ENCODE measurements at places on chromosomes 7 and 10. TPM values are rescaled to one million over a fixed set of nuclear protein-coding genes. Genes with fewer than 3 reads are reported as not detected.

The IGFBP1 gene
- total RNA-seq, result not detected

The IRF5 gene
- 1.6 TPM for total RNA-seq

The PNLIPRP3 gene
- not detected for total RNA-seq

The OR2A42 gene
- not detected for total RNA-seq

The DRGX gene
- not detected for total RNA-seq

The SAP25 gene
- not detected for total RNA-seq

The MOGAT3 gene
- total RNA-seq, result not detected

The GIMAP6 gene
- total RNA-seq, result 10.3 TPM

The NKX6-2 gene
- total RNA-seq, result not detected

The RAB19 gene
- not detected for total RNA-seq

The GRM3 gene
- not detected for total RNA-seq

GRCh38 chr10:81570878-81571794 is 303.9 kb upstream of the NRG3 start:
- no peak overlapping the region for H3K4me3 ChIP-seq
- no peaks in the 10 kb centered on the region for H3K27me3 ChIP-seq
- no peaks in the 10 kb centered on the region for H3K4me1 ChIP-seq
- DNase-seq, result no peak
- H3K27ac ChIP-seq, result no peak overlapping the region

DNA sequence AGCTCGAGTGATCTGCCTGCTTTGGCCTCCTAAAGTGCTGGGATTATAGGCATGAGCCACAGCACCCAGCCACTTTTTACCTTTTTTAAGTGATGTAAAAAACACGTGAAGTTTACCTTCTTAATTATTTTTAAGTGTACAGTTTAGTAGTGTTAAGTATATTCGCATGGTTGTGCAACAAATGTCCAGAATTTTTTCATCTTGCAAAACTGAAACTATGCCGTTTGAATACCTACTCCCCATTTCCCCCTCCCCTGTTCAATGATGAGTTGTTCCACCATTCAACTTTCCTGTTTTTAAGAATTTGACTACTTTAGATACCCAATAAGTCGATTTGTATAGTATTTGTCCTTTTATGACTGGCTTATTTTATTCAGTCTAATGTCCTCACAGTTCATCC is 10.9 kb downstream of the NRBF2 start:
- no peak for DNase-seq
- H3K27me3 ChIP-seq, result no peaks in the 10 kb centered on the region
- peaks cover 49% of the 10 kb centered on the region for H3K4me1 ChIP-seq
- H3K27ac ChIP-seq, result no peak overlapping the region
- H3K4me3 ChIP-seq, result no peak overlapping the region

GRCh38 chr7:95097291-95097690 is 189.9 kb downstream of the PPP1R9A start:
- no peak overlapping the region for H3K4me3 ChIP-seq
- DNase-seq, result no peak
- H3K27ac ChIP-seq, result no peak overlapping the region
- peaks cover 5% of the 10 kb centered on the region for H3K4me1 ChIP-seq
- no peaks in the 10 kb centered on the region for H3K27me3 ChIP-seq
- H3K36me3 ChIP-seq, result no peaks in the 10 kb centered on the region

DNA sequence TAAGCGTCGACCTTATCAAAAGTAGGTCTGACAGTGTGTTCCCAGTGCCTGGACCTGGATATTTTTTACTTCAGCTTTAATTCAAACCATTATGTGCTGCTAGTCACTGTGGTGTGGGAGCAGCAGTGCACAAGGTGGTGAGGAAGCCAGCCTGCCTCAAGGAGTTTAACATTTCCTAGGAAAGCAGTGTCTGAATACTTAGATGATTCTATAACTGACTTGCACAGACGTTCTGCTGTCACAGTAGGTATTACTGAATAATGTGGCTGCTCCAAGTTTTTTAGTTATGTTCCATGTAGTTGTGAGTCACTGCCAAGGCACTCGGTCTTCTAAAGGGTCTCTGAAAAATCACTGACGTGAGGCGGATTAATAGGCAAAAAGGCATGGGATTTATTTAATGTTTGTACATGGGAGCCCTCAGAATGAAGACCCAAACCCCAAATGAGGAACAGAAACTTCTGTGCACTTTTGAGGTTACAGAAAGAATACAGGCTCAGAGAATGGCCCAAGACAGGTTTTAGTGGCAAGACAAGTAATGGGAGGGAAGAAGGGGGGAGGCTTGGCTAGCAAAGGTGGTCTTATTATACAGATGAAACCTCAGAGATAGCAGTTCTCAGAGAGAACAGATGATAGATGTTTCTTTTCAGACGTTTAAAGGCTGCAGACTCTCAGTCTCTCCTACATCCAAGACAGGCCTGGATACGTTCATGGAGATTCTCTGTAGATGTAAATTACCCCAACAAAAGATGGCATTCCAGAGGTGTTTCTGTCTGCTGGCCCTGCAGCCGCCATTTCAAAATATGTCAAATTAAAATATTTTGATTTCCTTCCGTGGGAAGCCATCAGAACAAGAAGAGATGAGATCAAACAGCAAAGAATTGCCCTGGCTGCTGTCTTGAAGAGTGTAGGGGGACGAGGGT is 209.3 kb downstream of the SDK1 start:
- DNase-seq, result no peak
- H3K4me1 ChIP-seq, result no peaks in the 10 kb centered on the region
- H3K27me3 ChIP-seq, result no peaks in the 10 kb centered on the region
- no peak overlapping the region for H3K4me3 ChIP-seq

GRCh38 chr10:33355274-33355673 is 20.8 kb upstream of the NRP1 start:
- no peaks in the 10 kb centered on the region for H3K4me1 ChIP-seq
- no peak overlapping the region for H3K27ac ChIP-seq
- H3K27me3 ChIP-seq, result no peaks in the 10 kb centered on the region
- H3K36me3 ChIP-seq, result no peaks in the 10 kb centered on the region

DNA sequence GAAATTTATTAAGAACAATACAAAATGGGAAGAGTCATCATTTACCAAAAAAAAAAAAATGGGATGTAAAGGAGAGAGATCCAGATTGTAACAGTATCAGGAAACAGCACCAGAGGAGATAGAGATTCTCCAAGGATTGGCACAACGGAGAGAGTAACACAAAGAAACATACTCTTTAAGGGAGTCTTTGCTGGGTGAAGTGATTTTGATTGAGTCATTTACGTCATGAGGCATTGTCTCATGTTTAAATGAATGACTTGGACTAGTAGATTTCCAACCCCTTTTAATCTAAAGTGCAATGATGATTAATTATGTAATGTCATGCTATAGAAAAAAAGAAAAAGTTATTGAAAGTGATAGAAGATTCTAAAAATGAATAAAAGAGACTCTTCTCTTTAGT is 68.8 kb downstream of the ITGB8 start:
- DNase-seq, result no peak
- no peak overlapping the region for H3K4me3 ChIP-seq
- no peaks in the 10 kb centered on the region for H3K4me1 ChIP-seq
- no peaks in the 10 kb centered on the region for H3K27me3 ChIP-seq
- no peak overlapping the region for H3K27ac ChIP-seq

DNA sequence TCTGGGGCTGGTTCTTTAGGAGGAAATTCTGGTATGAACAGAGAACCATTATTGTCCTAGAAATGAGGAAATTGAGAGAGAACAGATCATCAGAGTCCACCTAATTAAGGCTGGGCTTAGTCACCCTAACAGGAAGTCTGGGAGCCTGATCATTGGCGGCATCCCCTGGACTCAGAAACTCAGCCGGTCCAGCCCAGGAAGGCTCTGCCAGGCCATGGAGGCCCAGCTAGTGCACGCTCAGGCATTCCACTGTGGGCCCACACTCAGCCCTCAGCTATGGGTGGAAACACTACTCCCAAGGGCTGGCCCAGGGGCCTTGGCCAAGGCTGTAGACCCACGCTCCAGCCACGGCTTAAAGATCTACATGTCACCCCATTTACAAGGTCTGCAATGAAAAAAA is 109.2 kb downstream of the PTPN20 start:
- no peaks in the 10 kb centered on the region for H3K4me1 ChIP-seq
- H3K4me3 ChIP-seq, result no peak overlapping the region
- no peaks in the 10 kb centered on the region for H3K27me3 ChIP-seq
- H3K27ac ChIP-seq, result no peak overlapping the region
- no peaks in the 10 kb centered on the region for H3K36me3 ChIP-seq

GRCh38 chr10:6977398-6978186 is 397.5 kb upstream of the PRKCQ start:
- no peaks in the 10 kb centered on the region for H3K4me1 ChIP-seq
- H3K27me3 ChIP-seq, result no peaks in the 10 kb centered on the region
- H3K4me3 ChIP-seq, result no peak overlapping the region
- H3K27ac ChIP-seq, result no peak overlapping the region
- H3K36me3 ChIP-seq, result no peaks in the 10 kb centered on the region

- H3K4me3 ChIP-seq, result no peak overlapping the region
- no peaks in the 10 kb centered on the region for H3K36me3 ChIP-seq
- no peaks in the 10 kb centered on the region for H3K27me3 ChIP-seq
- no peaks in the 10 kb centered on the region for H3K4me1 ChIP-seq
Observed at GRCh38 chr7:77991656-77992055, 193.1 kb downstream of the PHTF2 start.

- no peaks in the 10 kb centered on the region for H3K36me3 ChIP-seq
- H3K4me1 ChIP-seq, result no peaks in the 10 kb centered on the region
- DNase-seq, result no peak
- no peak overlapping the region for H3K4me3 ChIP-seq
- no peaks in the 10 kb centered on the region for H3K27me3 ChIP-seq
- no peak overlapping the region for H3K27ac ChIP-seq
Observed at GRCh38 chr10:36500266-36500665, 625.1 kb upstream of the ANKRD30A start.

GRCh38 chr10:69516316-69516715 is 56.9 kb downstream of the NEUROG3 start:
- no peaks in the 10 kb centered on the region for H3K27me3 ChIP-seq
- no peak overlapping the region for H3K4me3 ChIP-seq
- H3K36me3 ChIP-seq, result peaks cover 16% of the 10 kb centered on the region
- no peak overlapping the region for H3K27ac ChIP-seq
- DNase-seq, result no peak
- H3K4me1 ChIP-seq, result no peaks in the 10 kb centered on the region

DNA sequence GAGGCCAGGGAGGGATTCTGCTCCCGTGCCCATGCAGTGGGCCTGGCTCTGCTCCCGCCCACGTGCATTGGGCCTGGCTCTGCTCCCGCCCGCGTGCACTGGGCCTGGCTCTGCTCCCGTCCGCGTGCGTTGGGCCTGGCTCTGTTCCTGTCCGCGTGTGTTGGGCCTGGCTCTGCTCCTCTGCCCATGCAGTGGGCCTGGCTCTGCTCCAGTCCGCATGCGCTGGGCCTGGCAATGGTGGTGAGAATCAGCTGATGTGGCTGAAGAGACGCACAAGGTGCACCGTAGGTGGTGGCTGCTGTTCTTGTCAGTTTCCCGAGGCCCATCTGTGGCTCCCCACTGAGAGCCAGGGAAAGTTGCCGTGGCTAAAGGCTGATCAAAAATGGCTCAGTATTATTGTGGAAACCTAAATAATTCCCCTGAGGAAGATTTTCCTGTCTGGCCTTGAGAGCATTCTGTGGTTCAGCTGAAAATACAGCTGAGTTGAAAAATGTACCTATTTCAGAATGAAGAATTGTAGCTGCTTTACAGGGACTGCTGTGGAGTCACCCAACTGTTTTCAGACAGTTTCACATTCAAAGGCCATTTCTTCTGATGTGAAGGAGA is 572.4 kb downstream of the GLRX3 start:
- no peaks in the 10 kb centered on the region for H3K27me3 ChIP-seq
- DNase-seq, result no peak
- H3K4me1 ChIP-seq, result no peaks in the 10 kb centered on the region

DNA sequence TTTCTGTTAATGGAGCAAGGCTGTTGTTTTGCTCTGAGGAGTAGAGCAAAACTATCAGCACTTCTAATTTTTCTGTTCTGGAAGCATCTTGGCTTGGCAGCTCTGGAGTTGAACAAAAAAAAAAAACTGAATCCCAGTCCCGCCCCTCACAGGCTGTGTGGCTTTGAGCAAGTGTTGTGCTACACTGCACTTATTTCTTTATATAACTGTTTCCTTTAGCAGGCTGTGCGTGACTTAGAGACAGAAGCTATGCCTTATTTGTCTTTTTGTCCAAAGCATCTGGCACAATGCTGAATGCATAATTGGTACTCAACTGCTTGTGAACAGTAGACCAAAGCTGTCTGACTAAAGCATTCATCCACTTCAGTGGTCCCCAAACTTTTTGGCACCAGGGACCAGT is 96.1 kb downstream of the AMPH start:
- no peak for DNase-seq
- H3K4me3 ChIP-seq, result no peak overlapping the region
- no peaks in the 10 kb centered on the region for H3K4me1 ChIP-seq
- no peak overlapping the region for H3K27ac ChIP-seq
- no peaks in the 10 kb centered on the region for H3K36me3 ChIP-seq
- H3K27me3 ChIP-seq, result no peaks in the 10 kb centered on the region

DNA sequence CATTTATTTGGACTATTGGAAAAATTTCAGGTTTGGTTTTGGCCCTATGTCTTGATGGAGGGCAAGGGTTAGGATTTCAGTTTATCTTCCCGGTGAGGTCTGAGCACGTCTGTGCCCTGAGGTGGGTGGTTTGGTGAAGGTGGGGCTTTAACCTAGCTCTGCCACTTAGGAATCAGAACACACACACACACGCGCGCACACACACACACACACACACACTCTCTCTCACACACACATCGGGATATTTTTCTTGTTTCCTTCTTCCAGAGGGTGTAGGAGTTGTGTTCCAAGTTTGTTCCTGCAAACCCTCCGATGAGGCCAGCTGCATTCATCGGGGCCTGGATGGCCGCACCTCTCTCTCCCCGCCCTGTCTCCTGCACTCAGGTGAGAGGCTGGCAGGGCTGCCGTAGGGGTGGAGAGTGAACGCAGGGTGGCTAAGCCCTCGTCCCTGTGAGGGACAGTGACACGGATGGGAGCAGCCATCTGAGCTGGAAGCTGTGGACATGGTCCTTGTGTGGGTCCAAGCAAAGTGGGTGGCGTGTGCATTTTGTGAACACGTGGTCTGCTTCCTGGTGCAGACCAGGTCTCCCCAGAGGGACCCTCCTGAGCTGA is 34.2 kb downstream of the CHST12 start:
- no peaks in the 10 kb centered on the region for H3K27me3 ChIP-seq
- no peak overlapping the region for H3K27ac ChIP-seq
- no peaks in the 10 kb centered on the region for H3K4me1 ChIP-seq
- no peak for DNase-seq
- H3K4me3 ChIP-seq, result no peak overlapping the region

GRCh38 chr10:23174074-23174976 is 17.8 kb upstream of the PTF1A start:
- DNase-seq, result no peak
- no peaks in the 10 kb centered on the region for H3K36me3 ChIP-seq
- H3K27ac ChIP-seq, result no peak overlapping the region
- peaks cover 23% of the 10 kb centered on the region for H3K27me3 ChIP-seq
- H3K4me3 ChIP-seq, result peak overlapping the region; percentile 57
